Omental fat pad (tissue), 4 donors: ENCODE measurements at places on chromosomes 13 and 19.

DNA sequence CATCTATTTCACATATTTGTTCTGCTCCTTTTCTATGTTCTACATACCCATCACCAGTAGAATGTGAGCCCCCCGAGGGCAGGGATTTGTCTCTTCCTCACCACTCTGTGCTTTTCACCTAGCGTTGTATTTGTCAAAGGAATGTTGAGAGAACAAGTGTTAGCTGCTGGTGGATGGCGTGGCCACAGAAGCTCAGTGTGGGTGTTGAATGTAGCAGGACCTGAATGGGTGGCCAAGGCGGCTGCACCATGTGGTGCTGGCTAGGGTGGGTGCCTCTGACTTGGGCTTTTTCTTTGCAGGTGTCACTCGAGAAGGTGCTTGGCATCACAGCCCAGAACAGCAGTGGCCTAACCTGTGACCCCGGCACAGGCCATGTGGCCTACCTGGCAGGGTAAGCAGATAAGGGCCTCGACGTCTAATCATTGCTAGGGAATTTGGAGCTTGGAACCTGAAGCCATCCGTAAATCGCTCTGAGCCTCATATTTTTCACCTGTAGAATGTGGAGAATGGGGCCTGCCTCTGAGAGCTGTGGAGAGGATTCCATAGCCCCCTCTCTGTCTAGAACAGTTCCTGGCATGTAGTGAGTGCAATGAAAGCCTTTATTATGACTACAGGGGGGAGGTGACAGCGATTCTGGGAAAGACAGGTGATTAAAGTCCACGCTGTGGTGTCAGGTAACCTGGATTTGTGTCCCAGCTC, 3.9 kb downstream of the WDR62 start:
- DNase-seq: no peak

DNA sequence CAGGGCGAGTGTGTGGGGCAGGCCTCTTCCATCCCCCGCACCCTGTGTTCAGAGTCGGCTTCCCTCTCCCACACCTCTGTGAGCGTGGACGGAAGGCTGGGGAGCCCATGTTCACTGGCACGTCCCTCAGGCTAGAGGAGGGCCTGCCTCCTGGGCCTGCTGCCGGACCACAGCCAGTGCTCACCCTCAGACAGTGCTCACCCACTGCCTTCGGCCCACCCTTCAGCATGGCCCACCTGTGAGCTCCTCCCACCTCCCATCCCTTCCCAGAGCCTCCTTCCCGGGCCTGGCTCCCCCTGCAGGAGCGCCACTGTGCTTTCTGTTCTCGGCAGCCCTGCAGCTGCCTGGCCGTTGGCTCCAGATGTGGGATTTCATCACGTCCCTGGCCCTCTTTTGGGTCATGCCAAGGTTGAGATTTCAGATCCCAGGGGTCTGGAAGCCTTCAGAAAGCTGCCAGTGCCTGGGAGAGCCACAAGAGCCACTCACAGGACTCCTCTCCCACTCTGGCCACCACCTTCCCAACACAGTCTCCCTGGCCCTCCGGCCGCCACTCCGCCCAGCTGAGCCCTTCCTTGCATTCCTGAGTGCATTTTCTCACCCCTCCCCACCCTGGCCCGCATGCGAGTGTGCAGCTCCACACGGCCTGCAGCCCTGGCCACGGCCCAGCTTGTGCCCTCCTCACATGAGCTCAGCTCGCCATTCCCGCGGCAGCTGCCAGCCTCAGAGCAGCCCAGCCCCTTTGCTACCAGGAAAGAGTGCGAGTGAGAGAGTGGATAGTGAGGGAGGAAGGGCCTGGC, 25.3 kb downstream of the CAPN12 start:
- DNase-seq: no peak

GRCh38 chr19:18422530-18423191, 3.5 kb downstream of the SSBP4 start:
- no peak for DNase-seq

DNA sequence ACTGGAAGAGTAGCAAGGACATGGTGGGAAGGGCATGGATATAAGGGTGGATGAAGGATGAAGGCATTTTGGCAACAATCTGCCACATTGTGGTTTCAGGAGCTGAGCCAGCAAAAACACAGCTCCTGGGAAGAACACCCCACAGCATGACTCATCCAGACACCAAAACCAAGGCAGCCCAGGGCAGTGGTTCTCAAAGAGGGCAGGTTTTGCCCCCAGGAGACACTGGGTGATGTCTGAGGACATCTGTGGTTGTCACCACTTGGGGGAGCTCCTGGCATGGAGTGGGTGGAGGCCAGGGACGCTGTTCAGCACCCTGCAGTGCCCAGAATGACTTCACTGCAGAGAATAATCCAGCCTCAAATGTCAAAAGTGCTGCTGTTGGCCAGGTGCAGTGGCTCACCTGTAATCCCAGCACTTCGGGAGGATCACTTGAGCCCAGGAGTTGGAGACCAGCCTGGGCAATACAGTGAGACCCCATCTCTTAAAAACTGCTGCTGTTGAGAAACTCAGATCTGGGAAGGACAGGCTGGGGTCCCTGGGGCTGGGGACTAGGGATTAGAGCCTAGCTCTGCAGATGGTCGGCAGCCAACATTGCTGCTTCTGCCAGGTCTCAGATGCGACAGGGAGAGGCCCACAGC, 16.1 kb downstream of the ZFR2 start:
- DNase-seq: no peak

DNA sequence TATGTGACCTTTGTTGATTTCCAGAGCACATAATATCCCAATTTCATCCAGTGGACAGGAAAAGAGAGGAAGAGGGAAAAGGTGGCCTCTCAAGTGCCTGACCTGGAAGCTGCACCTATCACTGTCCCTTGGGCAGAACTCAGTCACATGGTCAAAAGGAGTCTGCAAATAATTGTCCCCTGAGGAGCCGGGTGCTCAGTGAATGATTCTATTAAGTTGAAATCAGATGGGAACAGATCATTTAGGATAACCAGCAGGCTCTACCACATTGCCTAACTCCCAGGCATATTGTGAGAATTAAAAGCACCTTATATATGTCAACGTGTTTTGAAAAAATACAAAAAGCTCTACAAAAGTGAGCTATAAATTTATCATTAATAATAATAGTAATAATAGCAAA, 6.8 kb downstream of the KL start:
- DNase-seq: no peak

- no peak for DNase-seq
These were observed 1.1 kb downstream of the MBD3 start for GRCh38 chr19:1591421-1592023.

DNA sequence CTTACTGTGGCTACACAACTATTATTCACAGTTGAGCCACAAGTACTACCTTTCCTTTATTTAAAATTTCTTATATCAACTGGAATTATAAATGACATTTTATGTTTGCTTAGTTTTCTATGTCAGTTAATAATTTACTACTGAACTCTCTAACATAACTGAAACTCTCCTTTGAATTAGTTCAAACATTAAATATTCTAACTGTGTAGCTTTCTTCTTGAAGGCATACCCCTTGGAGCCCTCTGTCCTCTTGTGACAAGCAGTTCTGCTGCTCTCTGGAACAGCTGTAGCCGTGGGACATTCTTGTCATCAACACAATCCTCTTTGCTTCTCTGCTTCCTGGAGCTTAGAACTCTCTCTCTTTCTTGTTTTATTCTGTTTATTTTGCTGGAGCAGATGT, 244.8 kb downstream of the NHLRC3 start:
- DNase-seq: no peak

GRCh38 chr13:96091164-96092117, 1.5 kb downstream of the HS6ST3 start:
- DNase-seq: no peak

- no peak for DNase-seq
These were observed 5.0 kb downstream of the ZSCAN5A start for GRCh38 chr19:56309511-56310185.

DNA sequence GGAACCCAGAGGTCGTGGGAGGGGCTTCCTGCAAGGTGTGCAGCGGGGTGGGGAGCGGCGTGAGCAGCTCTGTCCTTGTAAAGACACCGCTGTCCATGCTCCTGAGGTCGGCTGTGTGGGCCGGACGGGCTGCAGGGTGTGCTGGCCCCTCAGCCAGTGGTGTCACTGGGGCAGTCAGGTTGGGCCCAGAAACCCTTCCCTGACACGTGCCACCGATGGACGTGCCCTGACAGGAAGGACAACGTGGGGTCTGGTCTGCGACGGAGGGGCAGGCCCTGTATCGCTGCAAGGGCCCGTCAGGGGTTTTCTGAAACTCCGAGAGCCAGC, 4.2 kb upstream of the RPS15 start:
- DNase-seq: no peak

DNA sequence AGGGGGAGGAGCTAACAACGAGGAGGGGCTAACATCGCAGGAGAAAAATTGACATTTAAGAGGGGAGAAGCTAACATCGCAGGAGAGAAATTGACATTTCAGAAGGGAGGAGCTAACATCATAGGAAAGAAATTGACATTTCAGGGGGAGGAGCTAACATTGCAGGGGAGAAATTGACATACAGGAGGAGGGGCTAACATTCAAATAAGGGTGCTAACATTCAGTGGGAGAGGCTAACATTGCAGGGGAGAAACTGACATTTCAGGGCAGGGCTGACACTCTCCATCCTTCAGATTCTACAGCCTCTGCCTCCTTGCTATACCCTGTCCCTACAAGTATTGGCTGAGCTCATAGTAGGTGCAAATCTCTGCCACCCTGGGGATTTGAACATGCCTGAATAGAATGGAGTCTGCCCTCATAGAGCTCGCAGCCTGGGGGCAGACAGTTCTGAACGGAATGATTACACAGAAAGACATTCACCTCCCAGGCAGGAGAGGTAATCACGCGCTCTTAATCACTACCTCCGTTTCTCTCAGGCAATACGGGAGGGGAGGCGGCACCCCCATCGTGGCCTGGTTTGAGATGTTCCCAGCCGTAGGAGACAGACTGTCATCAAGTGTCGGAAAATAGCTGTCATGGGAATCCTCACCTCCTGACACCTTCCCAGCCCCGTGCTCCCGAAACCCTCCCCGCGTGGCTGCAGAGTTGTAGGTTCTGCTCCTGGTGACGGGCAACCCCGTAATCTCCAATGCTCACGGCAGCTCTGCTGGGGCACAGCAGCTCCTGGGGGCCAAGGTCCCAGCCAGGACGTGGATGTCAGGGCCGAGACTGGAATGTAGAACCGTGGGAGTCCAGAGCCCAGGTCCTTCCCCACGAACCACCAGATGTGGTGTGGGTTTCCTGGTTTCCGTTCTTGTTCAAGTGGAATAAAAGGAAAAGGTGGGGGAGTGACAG, 9.5 kb downstream of the GPR32 start:
- no peak for DNase-seq

DNA sequence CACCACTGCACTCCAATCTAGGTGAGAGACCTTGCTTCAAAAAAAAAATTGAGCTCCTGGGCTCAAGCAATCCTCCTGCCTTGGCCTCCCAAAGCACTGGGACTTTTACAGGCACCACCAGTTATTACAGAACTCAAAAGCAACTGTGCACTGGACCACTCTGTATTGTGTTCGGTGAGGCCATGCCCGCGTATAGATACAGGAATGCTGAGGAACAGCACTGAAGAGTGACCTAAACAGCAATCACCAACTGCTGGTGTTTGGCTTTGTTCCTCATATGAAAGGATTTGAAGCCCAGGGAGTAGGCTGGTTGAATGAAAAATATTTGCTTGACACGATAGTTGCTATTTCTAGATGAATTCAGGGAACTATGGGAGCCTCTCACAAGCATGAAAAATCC, 29.5 kb downstream of the SLC25A30 start:
- DNase-seq: no peak

GRCh38 chr19:51501594-51502263, at the start of gene SIGLEC12:
Gene SIGLEC12 (minus strand): TSS chr19:51501800. CDS start chr19:51501733, 67 bp downstream.
- no peak for DNase-seq

DNA sequence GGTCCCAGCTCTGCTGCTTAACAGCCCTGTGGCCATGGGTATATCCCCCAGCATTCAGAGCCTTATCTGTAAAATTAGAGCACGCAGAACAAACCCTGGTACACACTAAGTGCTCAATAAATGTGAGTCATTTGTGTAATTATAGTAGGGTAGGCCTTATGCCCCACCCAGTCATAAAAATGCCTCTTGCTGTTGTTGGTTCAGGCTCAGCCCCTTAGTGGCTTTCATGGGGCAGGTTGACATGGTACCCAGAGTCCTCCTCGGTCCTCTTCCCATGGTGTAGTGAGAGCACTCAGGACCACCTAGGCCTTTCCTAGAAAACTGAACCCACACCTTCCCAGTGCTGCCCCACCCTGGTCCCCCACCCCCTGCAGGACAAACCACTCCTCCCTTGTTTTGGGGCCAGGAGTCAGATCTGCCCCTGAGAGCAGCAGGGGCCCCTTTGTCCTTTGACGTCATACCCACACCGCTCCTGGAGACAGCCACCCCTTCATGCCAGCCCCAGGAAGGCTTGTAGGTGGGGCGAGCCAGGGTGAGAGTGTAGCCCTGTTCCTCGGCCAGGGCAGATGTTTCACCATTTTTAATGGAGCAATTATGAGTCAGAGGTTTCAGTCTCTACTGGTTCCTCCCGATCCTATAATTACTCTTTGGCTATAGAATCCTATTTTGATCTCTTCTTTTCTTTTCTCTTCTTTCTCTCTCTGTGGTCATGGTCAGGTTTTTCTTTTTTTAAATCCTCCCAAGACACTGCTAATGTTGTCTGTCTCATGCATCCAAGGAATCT, 36.8 kb downstream of the ACTN4 start:
- DNase-seq: no peak

DNA sequence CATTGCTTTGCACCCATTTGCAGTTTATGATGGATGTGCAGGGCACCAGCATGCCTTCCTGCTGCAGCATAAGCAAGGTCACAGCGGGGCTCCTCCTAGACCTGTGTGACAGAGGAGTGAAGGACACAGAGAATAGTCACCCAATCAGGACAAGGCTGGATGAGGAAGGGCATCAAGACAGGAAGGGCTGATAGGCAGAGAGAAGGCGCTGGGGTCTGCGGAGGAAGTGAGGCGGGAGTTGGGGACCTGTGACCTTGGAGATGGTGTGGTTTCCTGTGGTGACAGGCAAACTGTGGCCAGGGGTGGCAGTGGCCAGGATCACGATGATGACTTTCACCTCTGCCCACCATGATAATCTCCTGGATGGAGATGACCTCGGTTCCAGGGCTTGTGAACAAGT, 16.4 kb upstream of the KCTD15 start:
- no peak for DNase-seq

- no peak for DNase-seq
These were observed 28.8 kb downstream of the ACTN4 start for GRCh38 chr19:38676023-38676877.

DNA sequence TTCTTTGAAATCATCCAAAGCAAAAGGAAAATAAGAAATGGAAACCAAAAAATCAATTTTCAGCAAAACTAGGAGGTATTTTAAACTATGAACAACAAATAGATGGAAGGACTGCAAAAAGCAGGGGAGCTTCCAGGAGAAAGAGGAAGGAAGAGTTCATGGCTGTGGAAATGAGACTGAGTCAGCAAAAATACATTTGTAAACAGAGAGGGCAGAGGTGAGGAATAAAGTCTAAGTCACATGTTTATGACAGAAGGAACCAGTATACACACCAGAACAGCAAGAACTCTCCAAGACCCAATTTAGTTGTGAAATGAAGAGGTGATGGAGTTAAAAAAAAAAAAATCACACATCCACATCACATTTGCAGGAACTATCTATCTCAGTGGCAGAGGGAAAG, 69.6 kb downstream of the RNASEH2B start:
- no peak for DNase-seq
